ENCODE measurements at places on chromosomes 4 and X.

- DNase-seq: no peak
Measured at GRCh38 chrX:109774706-109775105, 41.6 kb upstream of the ACSL4 start.

DNA sequence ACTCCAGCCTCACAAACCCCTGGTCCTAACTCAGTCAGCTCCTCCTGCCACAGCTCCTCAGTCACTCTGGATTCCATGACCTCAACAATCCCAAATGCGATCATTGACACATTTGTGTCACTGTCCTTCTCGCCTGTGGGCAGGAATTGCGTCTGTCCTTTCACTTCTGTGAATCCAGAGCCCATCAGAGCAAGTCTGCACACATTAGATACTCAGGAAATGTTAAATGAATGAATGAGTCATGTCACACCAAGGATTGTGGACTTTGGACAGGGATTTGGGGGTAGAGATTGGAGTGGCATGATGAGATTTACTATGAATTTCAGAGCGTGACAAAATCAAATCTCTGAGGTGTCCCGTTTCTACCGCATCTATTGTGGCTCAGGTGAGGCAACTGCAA, 11.8 kb upstream of the CLDN24 start:
- DNase-seq: no peak

DNA sequence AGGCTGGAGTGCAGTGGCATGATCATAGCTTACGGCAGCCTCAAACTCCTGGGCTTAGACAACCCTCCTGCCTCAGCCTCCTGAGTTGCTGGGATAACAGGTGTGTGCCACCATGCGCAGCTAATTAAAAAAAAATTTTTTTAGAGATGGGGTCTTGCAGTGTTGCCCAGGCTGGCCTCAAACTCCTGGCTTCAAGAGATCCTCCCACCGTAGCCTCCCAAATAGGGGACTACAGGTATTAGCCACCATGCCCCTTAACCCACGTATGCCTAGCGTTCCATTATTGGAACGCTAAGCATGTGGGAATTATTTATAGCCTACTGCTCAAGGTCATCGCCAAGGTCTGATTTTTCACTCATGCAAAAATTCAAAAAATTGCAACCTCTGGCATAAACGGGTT, 20.3 kb upstream of the UBE2D3 start:
- DNase-seq: no peak

- no peak for DNase-seq
Measured at GRCh38 chrX:68721991-68722860, 74.8 kb downstream of the STARD8 start.

- DNase-seq: no peak
Measured at GRCh38 chr4:141643557-141643956, 7.2 kb downstream of the IL15 start.

DNA sequence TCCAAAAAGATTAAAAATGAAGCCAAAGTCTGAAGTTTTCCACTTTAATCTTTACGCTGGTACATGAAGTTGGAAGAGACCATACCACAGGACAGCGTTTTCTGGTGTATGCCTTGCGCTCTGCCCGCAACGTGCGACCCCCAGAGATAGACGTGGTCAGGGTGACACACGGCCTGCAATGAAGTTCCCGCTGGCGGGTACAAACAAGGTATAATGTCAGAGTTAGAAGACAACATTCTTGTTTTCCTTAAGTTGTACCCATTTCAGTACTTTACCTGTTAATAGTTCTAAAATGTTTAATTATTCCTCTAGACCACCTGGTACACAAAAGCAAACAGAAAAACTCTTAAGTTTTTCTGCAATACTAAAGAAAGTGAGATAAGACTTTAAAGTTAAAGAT, 4.8 kb downstream of the HNRNPDL start:
- no peak for DNase-seq

- DNase-seq: no peak
Measured at GRCh38 chrX:140975472-140975871, 26.9 kb upstream of the SPANXB1 start.

DNA sequence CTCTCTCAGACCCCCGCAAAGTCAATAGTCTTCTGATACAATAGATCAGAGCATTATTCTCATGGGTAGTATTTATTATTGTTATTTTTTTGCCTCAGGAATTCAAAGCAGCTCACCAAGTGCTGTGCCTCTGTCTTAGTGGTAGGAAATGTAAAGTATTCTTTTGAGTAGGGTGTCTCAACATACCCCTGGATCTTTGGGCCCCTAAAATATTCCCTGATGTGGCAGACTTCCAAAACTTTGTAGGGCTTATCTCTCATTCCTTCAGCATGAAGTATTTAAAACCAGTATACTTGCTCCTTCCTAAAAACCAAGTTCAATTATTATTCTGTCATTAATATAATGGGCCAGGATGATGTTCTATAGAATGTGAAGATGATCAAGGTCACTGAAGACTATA, 115.3 kb upstream of the ZNF827 start:
- DNase-seq: no peak

- peak; percentile 7 for DNase-seq
Measured at GRCh38 chrX:12824944-12825343, 33.7 kb downstream of the PRPS2 start.

DNA sequence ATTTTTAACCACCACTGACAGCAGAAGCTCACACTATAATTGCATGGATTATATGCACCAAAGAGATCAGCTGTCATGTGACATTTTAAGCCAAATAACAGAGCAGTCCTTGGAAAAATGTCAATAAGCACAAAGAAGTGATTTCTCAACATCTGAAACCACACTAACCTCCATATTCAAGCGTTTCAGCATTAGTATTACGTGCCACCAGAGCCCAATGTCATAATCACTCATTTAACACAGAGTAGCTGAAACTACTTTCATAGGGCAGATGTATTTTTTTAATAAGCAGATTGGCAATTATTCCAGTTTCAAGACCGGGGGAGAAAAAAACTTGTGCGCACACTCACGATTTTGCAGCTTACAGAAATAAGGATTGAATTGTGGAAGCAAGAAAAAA, 76.6 kb downstream of the SH3KBP1 start:
- DNase-seq: no peak

- no peak for DNase-seq
Measured at GRCh38 chr4:184792950-184793555, 32.7 kb downstream of the ACSL1 start.

DNA sequence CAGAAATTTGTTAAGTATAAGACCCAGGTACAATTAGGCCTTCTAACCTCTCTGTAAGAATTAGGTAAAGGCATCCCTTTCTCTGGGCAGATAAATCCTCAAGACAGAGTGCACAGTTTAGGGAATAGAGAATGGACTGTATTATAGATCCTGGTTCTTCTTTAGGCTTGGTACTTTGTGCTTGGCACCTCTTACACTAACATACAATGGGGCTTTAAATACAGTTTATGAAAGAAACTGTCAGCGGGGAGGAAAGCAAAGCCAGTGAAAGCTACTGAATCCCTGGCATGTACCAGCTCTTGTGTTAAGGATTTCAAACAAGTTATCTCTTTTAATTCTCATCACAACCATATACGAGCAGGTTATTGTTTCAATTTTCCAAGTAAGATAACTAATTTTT, 1350.0 kb downstream of the ADGRL3 start:
- DNase-seq: no peak

DNA sequence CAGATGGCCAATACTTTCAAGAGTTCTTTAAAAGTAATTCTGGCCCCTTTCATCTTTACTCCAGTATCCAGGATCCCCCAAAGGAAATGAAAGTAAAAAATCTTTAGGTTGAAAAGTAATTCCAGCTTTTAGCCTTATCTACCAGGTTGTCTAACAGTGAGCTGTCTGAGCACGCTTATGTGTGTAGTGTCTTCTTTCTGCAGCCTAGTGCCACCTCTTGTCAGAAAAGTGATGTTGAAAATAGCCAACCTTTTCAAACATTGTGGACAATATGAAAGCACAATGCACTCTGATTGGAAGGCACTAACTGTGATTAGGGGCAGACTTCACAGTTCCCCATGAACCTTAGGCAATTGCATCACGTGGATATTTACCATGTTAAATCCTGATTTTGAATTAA, 92.1 kb downstream of the RELL1 start:
- DNase-seq: no peak

- DNase-seq: no peak
Measured at GRCh38 chrX:44908827-44909226, 35.8 kb downstream of the KDM6A start.

- peak; percentile 56 for DNase-seq
Measured at GRCh38 chr4:1723131-1723801, 1.9 kb downstream of the TACC3 start.

- DNase-seq: peak; percentile 18
Measured at GRCh38 chr4:123832173-123833026, 435.8 kb downstream of the SPRY1 start.

GRCh38 chr4:126986828-126987227, 645.9 kb upstream of the INTU start:
- no peak for DNase-seq

DNA sequence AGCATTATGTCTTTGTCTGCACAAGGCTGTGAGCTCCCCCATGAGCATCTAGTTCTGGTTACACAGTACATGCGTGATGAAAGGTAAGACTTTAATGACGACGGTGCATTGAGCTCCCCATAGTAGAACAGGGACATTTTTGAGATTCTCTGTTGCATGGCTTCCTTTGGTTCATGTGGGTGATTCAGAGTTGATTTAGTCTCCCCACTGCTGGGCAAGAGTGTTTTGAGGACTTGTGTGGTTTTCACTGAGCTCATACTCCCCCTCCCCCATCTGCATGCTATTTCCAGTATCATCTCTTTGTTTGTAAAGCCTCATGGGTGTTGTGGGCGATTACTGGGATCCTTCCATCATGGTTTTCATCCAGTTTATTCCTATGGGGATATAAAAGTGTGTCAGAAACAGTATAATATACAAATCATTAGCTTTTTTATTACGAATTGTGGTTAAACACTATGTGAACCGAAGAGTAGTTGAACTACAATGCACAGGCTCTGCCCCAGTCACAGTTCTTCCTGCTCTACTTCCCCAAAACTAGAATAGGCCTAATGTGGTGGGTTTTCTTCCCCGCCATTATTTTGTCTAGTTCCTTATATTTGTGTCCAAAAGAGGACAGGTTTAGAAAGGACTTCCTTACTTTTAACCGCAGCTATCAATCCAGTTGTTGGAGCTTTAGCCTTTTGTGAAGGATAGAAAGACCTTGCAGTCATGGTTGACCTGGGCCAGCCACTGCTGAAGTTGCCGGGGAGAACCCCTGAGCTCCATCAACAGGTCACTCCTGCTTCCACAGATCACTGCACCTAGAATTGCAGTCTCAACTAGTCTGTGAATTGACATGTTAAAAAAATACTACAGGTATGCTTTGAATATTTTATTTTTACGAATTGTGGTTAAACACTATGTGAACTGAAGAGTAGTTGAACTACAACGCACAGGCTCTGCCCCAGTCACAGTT, 30.4 kb downstream of the KIT start:
- no peak for DNase-seq

- no peak for DNase-seq
Measured at GRCh38 chrX:642436-643240, 12.0 kb downstream of the SHOX start.

- no peak for DNase-seq
Measured at GRCh38 chr4:8045909-8046308, 106.2 kb upstream of the AFAP1 start.

DNA sequence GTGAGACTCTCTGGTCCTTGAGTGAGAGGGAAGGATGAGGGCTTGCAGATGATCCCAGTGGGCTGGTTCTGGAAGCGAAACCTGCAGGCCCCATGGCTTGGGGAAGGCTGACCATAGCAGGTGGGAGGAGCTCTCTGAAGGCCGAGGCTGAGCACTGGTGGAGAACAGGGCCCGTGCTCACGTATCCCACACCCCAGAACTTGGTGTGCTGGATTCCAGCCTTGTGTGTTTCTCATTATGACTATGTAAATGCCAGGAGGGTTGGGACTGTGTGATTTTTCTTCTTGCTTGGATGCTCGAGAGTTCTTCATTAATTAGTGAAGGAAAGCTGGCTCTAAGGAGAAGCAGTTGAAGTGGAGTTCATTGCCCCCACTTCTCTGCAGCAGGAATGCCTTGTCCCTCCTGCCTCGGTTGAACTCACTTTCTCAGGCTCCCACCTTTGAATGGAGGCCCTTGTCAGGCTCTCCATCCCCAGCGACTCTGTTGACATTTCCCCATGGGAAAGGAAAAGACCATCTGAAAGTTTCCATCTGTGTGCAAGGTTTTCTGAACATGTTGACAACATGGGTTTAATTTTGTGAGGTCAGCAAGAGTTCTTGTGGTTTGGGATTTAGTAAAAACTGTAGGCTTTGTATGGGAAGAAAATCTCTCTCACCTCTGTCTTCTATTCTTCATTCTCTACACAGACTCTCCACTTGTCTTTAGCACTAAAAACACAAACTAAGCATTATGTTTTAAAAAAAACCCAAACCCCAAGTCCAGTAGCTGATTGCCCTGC, 57.7 kb downstream of the TBL1X start:
- no peak for DNase-seq

- DNase-seq: no peak
Measured at GRCh38 chr4:53937918-53938317, 126.5 kb downstream of the CHIC2 start.

GRCh38 chrX:66000178-66000577, 39.7 kb downstream of the VSIG4 start:
- no peak for DNase-seq

GRCh38 chr4:103204111-103204510, 6.0 kb upstream of the CENPE start:
- no peak for DNase-seq

- no peak for DNase-seq
Measured at GRCh38 chrX:11499076-11500044, 166.4 kb downstream of the ARHGAP6 start.

- peak; percentile 15 for DNase-seq
Measured at GRCh38 chr4:40829586-40829985, 79.8 kb downstream of the NSUN7 start.

GRCh38 chrX:153941336-153942252, 2.8 kb downstream of the RENBP start:
- no peak for DNase-seq

GRCh38 chr4:77600521-77601451, 4.8 kb upstream of the CXCL13 start:
- DNase-seq: no peak

GRCh38 chr4:171532968-171533367, 280.2 kb upstream of the GALNTL6 start:
- DNase-seq: no peak

DNA sequence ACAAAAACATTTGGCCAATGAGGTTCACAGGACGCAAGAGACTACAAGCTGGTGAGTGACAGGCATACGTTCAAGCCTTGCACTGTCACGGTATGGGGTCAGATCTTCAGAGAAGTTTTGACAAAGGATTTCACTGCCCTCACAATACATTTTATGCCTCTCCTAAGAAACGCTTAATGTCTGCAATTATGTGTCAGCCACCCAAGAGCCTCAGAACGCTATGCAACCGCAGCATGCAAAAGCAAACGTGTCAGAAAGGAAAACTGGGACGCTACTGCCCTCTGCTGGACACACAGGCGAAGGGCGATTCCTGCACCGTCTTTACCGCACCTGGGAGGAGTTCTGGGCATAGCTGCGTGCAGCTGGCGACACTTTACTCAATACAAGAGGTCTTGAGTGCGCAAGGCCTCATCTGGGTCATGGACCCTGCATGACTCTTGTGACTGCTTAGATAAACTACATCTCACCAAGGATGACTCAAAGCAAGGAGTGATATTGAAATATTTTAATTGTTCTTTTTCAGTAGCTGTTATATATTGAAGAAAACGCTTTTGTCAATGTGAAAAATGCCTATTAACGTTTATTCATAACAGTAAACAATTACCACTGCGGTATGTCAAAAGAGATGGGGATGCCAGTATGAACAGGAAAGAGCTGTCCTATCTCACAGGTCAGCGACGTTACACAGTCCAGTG, 147.6 kb upstream of the FRG1 start:
- peak; percentile 62 for DNase-seq

- no peak for DNase-seq
Measured at GRCh38 chr4:40812856-40813255, 63.1 kb downstream of the NSUN7 start.

- no peak for DNase-seq
Measured at GRCh38 chrX:154729439-154729838, 21.4 kb downstream of the GAB3 start.

Data from mucosa of descending colon (tissue), 3 donors.